ENCODE measurements at places on chromosomes 7 and 10. TPM values are rescaled to one million over a fixed set of nuclear protein-coding genes. Genes with fewer than 3 reads are reported as not detected.
A peak's percentile ranks its signal among the peaks of the same experiment; 100 is the strongest.

The UNCX gene
- total RNA-seq = not detected

The PTPRN2 gene
- 3.1 TPM for total RNA-seq

The FKBP6 gene
- total RNA-seq = not detected

The EBLN1 gene
- total RNA-seq = not detected

The CCDC172 gene
- not detected for total RNA-seq

The NUTM2A gene
- total RNA-seq = 1.7 TPM

The CALN1 gene
- under 0.01 TPM for total RNA-seq

GRCh38 chr10:79116801-79117723 lies 48.3 kb downstream of the ZMIZ1 start:
- no peak for DNase-seq

DNA sequence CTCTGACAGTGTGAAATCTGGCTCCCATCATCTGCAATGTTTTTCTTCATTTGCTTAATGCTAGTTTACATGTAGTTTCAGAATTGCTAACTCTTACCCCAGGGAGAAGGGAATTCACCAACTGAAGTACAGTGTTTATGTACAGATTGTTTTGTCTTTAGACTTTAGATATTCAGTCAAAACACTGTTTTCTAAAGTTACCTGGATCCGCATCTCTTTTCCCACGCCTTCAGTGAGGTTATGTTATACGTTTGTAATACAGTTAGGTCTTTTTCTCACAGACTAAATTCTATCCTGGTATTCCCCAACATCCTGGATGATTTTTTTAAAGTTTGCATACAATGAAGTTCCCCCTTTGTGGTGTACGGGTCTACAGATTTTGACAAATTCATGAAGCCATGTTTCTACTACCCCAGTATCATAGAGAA lies 3.2 kb upstream of the LYZL1 start:
- no peak for DNase-seq

DNA sequence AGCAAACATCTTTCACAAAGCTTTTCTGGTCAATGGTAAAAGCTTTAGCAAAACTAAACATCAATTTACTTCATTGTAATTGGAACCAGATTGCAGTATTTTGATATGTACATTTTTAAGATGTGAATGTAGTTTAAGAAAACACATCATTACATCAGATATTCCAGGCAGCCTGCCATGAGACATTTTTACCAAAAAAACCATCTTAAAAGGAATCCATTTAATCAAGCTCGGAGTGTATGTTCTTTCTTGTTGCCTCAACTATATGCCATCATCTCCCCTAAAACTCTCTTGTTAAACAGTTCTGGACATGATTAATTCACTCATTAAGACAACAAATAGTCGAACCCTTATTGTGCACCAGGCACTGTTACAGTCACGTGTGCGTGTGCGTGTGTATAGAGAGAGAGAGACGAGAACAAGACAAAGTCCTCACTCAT lies 97.5 kb downstream of the UBE2H start:
- DNase-seq = no peak

DNA sequence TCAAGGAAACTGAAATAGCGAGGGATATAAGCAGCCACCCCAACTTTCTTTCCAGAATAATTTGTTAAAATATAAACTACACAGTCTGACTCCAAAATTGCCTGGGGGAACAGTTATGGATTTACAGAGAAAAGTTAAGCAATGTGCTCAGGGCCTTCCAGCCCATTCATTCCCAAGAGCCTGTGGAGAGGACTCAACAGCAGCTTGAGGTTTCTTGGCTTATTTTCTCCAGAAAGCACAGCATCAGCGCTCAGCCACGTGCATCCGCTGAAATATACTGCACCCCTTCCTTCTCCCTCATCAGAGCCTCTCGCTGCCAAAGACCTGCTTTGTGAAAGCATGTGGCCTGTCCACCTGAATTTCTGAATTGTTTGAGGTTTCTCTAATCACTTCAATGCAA lies 375.2 kb upstream of the VWC2 start:
- DNase-seq = no peak

DNA sequence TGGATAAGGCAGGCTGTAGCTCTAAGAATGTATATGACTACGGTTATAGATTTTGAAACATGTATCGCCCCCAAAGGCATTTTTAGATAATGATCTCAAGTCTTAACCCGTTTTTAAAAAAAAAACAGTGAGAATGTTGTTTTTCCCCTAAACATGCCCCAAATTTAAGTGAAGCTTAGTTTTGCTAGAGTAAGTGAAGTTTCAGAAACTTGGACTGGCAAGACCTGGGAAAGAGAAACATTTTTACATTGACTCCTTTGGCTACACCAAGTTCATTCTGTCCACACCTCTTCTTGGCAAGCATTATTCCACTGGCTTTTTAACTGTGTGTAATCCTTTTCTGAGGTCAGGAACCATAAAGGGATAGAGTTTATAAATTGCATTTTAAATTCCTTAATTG lies 216.7 kb upstream of the CELF2 start:
- DNase-seq = no peak

DNA sequence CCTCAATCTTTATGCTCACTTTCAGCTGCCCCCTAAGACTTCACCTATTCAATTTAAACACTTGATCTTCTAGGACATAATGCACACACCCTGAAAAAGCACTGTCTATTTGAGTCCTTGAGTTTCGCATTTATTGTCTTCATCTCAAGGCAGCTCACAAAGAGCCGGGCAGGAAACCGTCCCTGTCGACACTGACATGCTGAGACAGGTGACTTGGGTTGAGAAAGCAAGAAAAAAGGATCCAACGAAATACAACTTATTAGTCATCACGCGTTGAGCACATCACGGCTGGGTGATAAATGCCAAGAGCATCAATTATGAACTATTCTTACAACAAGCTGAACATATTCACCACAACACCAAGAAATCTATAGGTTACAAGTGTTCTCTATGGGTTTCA lies 91.1 kb downstream of the CALN1 start:
- DNase-seq = no peak

GRCh38 chr10:119515511-119516045 lies 26.9 kb downstream of the RGS10 start:
- no peak for DNase-seq

DNA sequence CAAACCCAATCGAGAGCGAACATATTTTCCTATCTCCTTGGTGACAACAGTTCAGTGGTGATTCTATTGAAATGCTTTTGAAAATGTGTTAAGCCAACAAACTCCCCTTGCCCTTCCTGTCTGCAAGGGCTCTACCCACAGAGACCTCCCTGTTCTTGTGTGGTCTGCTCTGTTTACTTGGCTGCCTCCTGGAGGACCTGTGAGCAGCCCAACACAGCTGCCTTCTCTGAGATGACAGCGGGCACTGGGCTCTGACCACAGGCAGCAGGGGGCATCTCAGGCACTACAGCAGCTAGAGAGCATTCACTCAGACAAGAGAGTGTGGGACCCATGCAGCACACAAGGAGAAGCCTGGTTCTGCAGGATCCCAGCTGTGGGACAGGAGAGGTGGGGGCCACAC lies 416.4 kb downstream of the TCERG1L start:
- DNase-seq = no peak

DNA sequence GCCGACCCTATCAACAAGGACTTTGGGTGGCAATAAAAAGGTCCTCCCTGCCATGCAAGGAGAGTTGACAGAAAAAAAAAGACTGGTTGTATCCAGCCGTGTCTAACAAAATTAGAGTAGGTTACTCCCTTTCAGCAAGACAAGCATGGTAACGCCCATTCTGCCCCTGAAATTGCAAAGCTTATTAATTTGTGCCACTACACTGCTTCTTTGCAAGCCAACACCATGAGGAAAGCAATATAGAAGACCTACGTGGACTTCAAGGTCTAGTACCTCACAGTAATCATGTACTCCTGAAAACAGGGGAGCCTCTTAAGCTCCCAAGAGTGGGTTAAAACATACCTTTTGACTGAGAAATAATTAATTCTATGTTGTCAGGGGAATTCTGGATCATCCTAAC lies 90.3 kb downstream of the FRMPD2 start:
- no peak for DNase-seq

GRCh38 chr7:144497282-144497681 lies 93.8 kb upstream of the NOBOX start:
- no peak for DNase-seq

DNA sequence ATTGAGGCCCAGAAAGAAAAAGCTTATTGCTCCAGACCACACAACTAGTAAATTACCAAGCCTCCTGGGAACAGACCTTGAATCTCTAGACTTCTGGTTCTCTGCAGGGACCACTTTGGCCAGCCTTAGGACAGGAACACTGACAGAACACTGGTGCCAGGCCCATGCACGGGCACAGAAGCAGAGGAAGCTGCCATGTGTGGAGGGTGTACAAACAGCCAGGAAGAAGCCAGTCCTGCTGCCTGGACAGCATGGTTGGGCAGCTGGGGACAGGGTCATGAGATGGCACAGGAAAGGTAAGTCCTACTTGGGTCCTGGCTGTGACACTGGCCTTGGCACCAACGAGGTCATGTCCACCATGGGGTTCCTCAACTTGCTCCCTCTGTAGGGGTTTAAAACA lies 19.2 kb downstream of the MMRN2 start:
- peak; percentile 68 for DNase-seq

DNA sequence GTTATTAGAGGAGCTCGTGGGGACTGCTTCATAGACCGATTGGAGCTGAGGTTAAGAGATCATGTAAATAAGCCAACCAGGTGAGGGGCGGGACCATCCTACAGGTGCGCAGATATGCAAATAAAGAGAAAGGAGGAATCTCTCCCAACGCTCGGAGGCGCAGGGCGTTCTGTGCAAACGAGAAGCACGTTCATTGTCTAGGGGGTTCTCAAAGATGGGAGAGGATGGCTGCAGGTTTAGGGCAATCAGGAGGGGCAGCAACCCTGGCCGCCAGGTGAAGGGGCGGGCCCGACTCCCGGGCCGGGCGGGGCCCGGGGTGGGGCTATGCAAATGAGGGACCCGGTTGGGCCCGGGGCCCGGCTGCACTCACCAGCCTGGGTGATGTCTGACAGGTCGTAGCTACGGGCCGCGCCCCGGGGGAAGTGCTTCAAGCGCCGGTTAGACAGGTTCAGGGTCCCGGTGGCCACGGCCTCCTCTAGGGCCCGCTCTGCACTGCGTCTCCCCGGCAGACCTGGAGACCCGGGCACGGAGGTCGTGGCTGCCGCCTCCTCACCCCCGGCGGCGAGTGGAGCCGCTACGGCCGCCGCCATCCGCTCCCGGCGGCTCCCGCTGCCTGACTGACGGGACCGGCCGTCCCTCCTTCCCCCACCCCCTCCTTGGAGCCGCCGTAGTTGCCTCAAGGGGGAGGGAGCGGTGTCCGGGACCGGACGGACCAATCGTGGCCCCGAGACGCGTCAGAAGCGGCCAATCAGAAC lies at the start of gene LRCH4:
TSS of gene LRCH4 (minus strand) at position 619 of the 755 bp plus-strand sequence. CDS start at position 590, 29 bp downstream.
- no peak for DNase-seq

DNA sequence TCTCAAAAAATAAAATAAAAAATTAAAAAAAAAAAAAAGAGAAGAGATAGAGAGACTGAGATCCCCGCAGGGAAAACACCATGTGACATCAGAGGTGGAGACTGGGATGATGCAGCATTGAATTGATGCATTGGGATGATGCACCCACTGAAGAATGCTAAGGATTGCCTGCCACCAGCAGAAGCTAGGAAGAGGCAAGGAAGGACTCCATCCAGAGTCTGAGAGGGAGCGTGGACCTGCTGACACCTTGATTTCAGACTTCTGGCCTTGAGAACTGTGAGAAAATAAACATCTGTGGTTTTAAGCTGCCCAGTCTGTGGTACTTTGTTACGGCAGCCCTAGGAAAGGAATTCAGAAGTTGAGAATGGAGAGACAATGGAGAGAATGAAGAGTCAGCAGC lies 89.8 kb upstream of the PRPS1L1 start:
- no peak for DNase-seq

GRCh38 chr7:111090846-111091245 lies at the start of gene LRRN3:
TSS of gene LRRN3 (plus strand) at chr7:111091127. CDS start at chr7:111122773, 31,646 bp downstream.
- DNase-seq = no peak

- DNase-seq = no peak
These were observed 189.4 kb upstream of the AHR start for GRCh38 chr7:17109020-17109419.

DNA sequence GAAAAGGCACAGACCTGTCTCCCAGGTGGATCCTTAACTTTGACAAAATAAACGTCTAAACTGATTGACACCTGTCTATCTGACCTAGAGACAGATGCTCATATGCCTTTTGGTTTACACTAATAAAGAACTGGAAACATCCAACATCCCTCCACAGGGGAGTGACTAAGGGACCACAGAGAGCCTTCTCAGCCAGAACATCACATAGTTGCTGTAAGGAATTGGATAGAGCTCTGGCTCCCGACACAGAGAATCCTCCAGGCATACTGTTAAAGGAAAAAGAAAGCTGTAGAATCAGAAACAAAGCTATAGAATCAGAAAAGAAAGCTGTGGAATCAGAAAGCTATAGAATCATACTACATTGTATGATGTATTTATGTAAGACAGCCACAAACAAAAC lies 258.8 kb downstream of the STK31 start:
- no peak for DNase-seq

GRCh38 chr10:91559169-91559568 lies 73.7 kb downstream of the PPP1R3C start:
- DNase-seq = no peak

DNA sequence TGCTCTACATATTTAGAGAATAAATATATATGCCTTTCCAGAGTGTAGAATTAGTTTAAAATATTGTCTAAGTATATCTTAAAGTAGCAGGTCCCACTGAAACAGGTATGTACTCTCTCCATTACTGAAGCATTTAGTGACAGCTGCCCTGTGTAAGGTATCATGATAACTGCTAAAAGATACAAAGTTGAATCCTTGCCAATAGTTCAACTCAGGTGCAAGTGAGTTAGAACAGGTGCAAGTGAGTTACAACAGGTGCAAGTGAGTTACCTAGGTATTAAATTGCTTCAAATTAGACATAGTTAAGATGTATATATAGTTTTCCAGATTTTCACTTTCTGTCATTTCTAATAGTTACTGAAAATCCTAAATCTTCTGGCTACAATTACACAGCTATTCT lies 119.1 kb downstream of the CNOT4 start:
- DNase-seq = no peak

- no peak for DNase-seq
These were observed 19.7 kb upstream of the CCSER2 start for GRCh38 chr10:84308481-84309304.

GRCh38 chr10:126439942-126440341 lies 51.7 kb upstream of the ADAM12 start:
- DNase-seq = peak; percentile 34

- DNase-seq = no peak
These were observed 4.4 kb upstream of the GLI3 start for GRCh38 chr7:42241424-42241823.

DNA sequence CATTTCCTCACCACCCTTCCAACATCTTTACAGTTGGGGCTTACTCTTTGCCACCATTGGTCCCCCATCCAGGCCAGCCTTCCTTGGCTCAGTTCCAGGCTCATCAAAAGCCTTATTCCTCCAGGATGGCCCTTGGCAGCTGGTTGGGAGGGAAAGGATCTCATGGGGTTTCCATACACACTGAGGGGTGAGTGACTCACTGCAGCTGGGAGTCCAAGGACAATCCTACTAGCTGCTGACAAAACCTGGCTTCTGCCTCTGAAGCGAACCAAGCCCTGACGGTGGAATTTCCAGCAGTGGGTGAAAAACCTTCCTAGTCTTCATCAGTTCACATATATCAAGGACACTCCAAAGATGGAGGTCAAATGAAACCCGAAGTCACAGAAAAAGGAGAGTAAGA lies 22.9 kb downstream of the CRHR2 start:
- no peak for DNase-seq

All from esophagus muscularis mucosa (tissue), 4 donors.